ENCODE measurements at places on chromosomes 11 and 22.
A peak's percentile ranks its signal among the peaks of the same experiment; 100 is the strongest.

GRCh38 chr11:119169282-119169719 lies 776 bp downstream of the NLRX1 start:
- peak; percentile 66 for DNase-seq

DNA sequence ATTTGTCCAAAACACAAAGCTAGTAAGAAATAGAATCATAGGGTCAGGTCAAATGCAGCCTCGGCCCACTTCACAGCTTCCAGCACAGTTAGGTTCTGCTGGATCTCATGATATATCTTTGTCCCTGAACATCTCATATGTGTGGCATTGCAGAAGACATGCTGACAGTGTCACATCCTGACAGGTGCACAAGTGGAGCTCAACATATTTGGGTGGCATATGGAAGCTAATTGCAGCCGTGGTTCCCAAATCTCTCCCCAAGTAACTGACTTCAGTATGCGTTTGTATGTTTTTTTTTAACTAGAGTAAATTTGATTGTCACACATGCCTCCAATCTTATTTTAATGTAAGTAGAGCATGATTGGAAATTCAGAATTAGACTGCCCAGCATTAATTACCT lies 33.4 kb downstream of the NAV2 start:
- DNase-seq = no peak

DNA sequence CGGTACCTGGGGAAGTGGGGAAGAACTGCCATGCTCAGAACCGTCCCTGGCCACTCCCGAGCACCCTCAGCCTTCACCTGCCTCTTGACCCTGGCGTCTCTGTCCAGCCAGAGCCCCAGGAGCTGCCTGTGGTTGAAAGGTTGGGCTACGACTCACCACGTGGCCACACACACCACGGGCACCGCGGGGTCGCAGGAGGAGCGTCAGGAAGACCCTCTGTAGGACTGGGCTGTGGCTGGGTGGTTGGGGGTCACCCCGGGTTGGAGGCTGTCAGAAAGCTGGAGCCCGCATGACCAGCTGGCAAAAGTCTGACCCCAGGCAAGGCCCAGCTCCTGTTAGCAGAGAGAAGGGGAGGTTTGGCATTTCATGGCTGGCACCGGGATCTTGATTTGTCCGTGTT lies 11.5 kb downstream of the KRTAP5-5 start:
- DNase-seq = no peak

GRCh38 chr11:33362051-33362910 lies 105.1 kb downstream of the HIPK3 start:
- DNase-seq = no peak

GRCh38 chr11:126355926-126356897 lies 726 bp downstream of the ST3GAL4 start:
- DNase-seq = no peak

DNA sequence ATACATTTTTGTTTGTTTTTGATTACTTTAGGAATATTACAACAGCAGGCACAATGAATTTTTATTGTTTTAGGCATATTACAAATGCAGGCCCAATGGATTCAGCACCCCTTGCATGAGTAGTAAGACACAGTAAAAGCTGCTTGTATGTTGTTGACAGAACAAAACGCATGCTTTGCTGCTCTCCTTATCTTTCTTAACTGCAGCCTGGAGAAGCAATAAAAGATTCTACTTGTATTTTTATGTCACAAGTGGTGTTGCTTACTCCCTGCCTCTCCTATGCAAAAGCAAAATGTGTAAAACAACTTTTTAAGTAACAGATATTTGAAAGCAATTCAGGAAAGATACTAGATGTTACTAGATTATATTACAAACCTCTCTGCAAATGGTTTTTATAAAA lies 73.9 kb downstream of the TRPC6 start:
- no peak for DNase-seq

DNA sequence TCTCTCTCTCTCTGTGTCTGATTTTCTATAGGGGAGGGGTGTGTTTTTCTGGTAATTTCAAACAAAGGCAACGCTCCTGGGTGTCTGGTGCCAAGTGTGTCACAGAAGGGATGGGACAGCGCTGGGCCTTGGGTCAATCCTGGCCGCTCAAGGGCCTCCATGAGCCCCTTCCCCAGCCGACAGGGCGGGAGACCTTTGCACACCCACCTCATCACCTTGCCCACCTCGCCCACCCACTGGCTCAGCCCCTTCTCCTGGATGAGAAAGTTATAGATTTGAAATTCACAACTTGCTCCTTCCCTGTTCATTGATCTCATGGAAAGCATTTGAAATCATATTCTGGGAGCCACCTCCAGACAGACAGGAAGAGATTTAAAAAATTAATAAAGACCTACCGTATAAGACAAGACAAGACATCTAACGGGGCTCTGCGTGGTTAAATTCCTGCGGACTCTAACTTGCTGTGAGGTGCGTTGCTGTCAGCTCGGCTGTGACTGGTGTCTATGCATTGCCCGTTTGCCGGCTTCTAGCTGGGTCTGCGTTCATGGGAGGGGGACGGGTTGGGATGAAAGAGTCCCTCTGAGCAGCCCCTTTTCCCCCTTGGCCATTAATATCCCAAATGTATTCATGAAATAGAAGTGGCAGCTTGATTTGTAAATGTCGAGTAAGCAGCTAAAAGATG lies 27.0 kb downstream of the MPPED1 start:
- DNase-seq = no peak

DNA sequence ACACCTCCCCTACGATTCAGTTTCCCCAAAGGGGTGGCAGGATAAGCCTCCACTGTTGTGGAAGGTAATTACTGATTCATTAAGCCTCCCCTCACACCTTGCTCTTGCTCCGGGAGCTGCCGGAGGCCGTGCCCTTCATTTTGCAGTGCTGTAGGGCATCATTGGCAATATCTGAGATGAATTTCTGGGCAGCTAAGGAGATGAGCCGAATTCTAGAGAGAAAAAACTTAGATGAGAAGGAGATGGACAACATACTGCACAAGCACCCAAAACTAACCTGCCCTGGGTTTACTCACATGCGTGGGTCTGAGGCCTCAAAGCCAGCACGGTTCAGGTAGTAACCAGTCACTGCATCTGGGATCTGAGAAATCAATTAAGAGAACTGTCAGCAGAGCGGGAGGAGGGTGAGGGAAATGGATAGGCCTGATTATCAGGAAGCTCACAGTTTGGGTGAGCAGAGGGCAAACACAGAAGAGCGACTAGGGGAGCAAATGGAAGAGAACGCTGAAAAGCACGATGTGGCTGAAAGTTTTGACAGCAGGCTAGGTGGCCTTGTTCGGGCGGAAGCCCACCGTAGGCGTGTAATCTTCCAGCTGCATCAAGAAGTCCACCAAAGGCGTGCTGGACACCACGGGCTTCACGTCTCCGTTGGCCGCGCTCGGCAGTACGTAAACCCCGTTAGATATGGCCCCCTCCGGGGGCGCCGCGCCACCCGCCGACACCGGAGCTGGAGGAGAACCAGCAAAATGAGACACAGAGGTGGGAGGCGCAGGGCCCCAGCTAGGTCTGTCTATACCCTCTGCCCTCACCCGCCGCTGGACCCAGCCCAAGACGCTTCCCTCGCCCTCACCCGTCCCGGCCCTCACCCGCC lies 689 bp downstream of the TAF10 start:
- DNase-seq = peak; percentile 65

DNA sequence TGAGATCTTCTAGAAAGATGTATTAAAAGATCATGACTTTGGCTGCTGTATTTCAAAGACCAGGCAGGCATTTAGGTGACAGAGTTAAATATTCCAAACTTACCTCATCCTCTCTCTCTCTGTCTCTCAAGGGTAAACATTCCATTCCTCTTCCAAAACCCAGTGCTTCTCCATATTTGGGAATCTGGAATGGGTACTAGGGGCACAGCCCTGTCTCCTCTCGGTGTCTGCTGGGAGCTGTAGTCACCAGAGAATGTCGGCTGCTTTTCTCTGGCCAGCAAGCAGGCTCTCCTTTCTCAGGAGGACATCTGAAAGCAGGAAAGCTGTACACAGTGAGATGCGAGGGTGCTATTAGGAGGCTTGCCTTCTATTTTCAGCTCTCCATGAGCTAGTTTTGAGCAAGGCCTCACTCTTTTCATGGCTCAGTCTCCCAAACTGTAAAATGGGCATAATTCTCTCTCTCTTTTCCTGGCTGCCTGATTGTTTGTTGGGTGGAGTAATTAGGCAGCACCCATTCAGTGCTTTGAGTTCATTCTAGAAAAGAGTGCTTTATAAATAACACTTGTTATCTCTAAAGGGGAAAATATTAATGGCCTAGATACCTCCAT lies 9.3 kb upstream of the PEX26 start:
- DNase-seq = peak; percentile 46

DNA sequence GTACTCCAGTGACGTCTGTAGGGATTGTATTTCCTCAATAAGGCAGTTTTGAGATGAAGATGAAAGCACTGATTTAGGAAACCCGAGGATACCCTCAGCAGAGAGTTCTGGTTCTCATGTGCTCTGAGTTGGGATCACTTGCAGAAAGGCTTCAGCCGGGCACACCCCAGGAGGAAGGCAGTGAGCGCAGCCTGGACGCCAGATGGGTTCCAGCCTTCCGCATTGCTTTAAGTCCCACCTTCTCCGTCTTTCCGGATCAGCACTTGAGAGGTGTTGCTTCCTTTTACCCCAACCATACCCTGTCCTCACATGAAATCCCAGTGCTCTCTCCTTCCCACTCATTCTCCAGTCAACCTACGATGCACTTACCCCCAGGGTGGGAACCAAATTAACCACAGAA lies 239.5 kb upstream of the CADM1 start:
- DNase-seq = no peak

- no peak for DNase-seq
Observed at GRCh38 chr11:93655581-93656255, 5.8 kb upstream of the CEP295 start.

GRCh38 chr11:63764679-63765647 lies 3.6 kb downstream of the ZFTA start:
- peak; percentile 52 for DNase-seq

GRCh38 chr22:45996241-45997076 lies 19.5 kb upstream of the WNT7B start:
- peak; percentile 66 for DNase-seq
